ENCODE measurements at places on chromosomes 13 and 19.

- DNase-seq = peak; percentile 13
These were observed at the start of gene AKAP11 for GRCh38 chr13:42272115-42272803. AKAP11 (plus strand) TSS chr13:42272152; CDS start chr13:42286349, 14,197 bp downstream.

GRCh38 chr13:108494991-108495645 lies 134.3 kb upstream of the MYO16 start:
- DNase-seq = peak; percentile 6

GRCh38 chr13:99041788-99042187 lies 63.9 kb upstream of the DOCK9 start:
- DNase-seq = no peak

DNA sequence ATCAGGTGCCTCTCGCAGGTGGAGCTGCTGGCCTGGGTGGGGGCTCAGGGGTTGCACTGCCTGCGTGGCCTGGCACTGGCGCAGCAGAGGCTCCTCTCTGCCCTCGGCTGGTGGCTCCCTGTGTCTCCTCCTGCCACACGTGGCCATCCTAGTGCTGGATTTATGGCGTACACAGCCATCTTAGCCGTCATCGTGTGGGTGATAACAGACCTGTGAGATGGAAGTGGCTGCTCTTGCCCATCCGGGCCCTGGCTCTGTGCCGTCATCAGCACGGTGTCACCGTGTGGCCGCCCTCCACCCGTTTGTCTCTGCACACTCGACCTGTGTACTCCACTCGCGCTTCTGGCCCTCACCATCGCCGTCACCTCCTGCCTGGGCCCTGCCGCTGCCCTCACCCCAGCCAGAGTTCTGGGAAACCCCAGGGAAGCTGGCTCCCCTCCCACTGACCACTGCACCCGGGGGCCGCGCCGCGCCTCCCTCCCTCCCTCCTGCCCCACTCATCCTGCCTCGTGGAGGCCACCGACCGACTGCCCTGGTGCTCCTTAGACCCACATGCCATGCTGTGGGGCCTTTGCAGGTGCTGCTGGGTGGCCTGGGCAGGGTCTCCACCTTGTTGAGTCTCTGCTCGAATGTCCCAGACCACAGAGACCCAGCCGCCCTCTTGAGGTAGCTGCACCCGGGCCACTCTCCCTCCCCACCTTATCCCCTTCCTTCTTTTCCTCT lies 29.5 kb downstream of the TMEM255B start:
- no peak for DNase-seq

- DNase-seq = no peak
These were observed 56.6 kb downstream of the COG3 start for GRCh38 chr13:45521297-45521696.

- DNase-seq = no peak
These were observed 44.8 kb upstream of the OLFM4 start for GRCh38 chr13:52983836-52984235.

- no peak for DNase-seq
These were observed 1.3 kb downstream of the ZFP14 start for GRCh38 chr19:36377541-36378178.

- no peak for DNase-seq
These were observed 49.6 kb downstream of the MLLT1 start for GRCh38 chr19:6229951-6230712.

- DNase-seq = no peak
These were observed 498.7 kb downstream of the DACH1 start for GRCh38 chr13:71368336-71368735.

DNA sequence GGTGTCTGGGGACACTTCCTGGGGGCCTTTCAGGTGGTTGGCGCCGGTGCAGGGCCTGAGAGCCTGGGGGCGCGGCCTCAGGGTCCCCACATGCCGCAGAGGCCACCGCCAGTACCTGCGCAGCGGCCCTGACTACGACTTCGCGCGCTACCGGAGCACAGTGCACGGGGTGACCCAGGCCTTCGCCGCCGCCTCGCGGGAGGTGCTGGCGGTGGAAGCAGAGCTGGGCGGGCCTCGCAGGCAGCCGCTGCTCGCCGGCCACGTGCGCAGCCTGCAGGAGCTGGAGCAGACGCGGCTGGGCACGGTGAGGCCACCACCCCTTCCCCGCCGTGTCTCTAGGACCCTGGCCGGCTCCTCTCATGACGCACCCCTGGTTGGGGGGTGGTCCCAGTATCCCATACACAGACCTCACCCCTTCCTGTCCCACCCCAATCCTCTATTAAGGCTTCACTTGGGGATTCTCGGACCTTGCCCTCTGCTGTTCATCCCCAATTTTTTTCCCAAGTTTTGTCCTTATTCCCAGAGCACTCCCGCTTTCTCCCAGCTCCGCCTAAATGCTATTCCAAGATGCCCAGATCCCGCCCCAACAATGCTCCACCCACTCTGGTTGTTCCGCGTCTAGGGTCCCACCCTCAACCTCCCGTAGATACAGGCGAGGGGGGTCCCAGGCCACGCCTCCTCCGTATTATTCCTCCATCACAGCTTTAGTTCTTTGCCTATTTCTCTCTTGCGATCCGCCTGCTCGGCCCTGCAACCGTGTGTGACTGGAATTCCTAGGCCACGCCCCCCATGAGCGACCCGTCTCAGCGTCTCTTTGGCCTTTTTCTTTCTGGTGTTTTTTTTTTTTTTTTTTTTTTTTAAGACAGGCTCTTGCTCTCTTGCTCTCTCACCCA lies 1.0 kb downstream of the REX1BD start:
- peak; percentile 52 for DNase-seq

DNA sequence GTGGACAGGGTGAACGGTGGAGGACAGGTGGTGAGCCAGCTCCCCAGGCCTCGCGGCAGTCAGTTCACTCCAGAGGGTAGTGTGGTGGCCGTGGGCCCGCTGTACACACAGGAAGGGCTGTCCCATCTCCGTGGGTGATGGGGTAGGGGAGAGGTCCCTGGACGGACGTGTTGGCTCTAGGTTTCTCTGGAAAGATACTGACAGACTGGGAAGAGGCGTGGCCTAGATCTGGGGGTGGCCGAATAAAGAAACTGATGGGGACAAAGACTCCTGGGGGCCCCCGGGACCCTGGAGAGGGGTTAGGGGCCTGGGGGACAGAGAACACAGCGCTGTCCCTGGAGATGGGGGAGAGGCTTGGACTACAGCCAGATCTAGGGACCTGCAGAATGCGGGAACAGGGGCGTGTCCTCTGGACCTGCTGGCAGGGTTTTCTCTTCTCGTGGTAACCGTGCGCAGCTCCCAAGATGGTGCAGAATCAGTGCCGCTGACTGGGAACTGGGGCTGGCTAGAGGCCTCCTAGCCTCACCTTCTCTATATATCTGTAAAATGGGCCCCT lies 4.0 kb upstream of the PRAM1 start:
- DNase-seq = no peak

GRCh38 chr13:89748716-89749115 lies 1598.8 kb upstream of the MIR17HG start:
- DNase-seq = peak; percentile 1

DNA sequence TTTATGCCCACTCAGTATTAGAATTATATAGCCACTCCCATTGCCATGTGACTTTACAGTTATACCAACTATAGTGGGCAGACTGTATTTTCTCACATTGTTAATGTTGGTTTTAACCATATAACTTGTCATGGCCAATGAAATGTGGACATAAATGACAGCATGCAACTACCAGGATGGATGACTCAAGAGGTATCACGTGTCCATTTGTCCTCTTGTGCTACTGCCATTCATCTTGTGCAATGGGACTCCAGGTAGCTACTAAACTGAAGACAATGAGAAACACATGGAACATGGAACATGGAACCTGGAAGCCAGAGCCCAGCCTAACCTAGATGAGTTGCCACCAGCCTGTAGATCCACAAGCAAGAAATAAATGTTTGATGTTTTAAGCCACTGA lies 242.7 kb upstream of the IPO5 start:
- no peak for DNase-seq

GRCh38 chr13:36882829-36883390 lies 37.1 kb downstream of the SMAD9 start:
- no peak for DNase-seq

GRCh38 chr19:6739883-6740588 lies 556 bp downstream of the TRIP10 start:
- no peak for DNase-seq

DNA sequence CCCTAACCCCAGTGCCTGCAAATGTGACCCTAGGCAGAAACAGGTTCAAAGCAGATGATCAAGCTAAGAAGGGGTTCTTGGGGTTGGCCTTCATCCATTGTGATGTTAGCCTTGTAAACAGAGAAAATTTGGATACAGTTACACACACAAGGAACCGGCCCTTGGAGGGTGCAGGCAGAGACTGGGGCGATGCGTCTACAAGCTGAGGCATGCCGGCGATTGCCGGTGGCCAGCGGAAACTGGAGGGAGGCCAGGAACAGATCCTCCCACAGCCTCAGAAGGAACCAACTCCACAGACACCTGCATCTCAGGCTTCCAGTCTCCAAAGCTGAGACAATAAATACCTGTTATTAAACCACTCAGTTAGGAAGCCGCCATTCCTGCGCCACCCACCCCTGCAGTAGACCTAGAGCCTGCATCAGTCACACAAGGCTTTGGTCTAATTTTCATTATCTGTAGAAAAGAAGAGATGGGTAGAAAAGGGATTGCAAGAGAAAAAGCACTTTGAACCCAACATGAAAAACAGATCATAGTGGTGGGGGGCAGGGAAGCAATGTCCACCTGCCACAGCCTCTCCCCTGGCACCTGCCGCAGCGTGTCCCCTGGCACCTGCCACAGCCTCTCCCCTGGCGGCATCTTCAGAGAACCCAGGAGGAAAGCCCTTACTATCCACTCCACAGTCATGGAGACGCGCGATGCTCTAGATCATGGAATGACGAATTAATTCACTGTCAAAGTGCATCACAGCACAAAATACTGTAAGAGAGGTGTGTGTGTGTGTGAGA lies 119.7 kb upstream of the SOX1 start:
- DNase-seq = peak; percentile 61

- DNase-seq = no peak
These were observed 138.6 kb downstream of the KCNRG start for GRCh38 chr13:50153876-50154275.

DNA sequence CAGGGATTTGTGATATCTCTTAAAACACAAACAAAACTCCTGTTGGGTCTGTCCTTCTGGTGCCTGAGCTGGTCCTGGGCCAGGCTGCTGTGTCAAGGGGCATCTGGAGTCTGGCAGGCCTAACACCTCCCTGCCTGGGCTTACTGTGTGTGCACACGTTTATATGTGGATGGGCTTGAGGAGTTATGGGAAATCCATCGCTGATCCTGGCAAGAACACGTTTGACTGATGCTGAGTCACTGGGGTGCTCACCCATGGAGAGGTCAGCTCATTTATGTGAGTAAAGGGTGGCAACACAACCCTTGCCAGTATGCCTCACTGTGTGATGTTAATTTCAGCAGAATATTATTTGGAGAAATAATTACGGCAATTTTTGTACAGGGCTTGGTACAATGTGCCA lies 44.5 kb upstream of the PCDH8 start:
- DNase-seq = no peak

DNA sequence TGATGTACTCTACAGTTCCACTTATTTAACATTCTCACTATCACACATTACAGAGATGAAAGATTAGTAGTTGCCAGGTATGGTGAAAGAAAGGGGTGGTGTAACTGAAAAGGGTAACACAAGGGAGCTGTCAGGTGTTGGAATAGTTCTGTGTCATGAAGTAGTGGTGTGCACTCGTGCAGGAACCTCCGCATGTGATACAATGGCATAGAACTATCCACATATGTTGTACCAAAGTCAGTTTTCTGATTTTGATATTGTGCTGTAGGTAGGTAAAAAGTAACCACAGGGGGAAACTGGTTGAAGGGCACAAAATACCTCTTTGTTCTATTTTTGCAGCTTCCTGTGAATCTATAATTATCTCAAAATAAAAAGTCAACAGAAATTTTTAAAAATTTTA lies 24.4 kb upstream of the RPL21 start:
- no peak for DNase-seq

DNA sequence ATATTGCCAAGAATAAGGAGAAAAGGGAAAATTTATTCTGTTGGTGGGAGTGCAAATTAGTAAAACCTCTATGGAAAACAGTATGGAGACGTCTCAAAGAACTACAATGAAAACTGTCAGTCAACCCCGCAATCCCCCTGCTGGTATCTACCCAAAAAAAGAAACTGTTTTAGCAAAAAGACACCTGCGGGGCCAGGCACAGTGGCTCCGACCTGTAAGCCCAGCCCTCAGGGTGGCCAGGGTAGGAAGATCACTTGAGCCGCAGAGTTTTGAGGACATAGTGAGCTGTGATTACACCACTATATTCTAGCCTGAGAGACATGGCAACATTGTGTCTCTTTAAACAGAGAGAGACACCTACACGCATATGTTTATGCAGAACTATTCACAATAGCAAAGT lies 37.5 kb upstream of the SLITRK1 start:
- DNase-seq = no peak

DNA sequence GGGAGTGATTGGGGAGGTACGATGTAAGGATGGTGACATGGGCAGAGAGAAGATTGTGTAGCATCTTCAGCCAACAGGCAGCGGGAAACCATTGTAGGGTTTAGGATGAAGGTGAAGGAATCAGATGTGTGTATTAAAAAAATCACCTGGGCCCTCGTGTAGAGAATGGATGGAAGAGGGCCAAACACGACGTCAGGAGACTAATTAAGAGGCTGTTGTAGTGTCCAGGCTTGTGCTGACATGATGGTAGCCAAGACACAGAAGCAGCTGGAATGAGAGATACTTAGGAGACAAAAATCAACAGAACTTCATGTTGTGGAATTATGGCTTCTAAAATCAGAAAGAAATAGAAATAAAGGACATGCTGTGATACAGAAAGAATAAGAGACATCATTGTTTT lies 41.2 kb upstream of the ARGLU1 start:
- DNase-seq = no peak

GRCh38 chr19:52725528-52725961 lies 9.3 kb downstream of the ZNF611 start:
- DNase-seq = no peak

GRCh38 chr13:26508885-26509284 lies 48.6 kb upstream of the WASF3 start:
- peak; percentile 27 for DNase-seq

GRCh38 chr13:33188093-33188882 lies 97.3 kb downstream of the STARD13 start:
- DNase-seq = no peak

Data from urothelium cell line (cell line).